Stimulated activated CD4-positive, alpha-beta T cell treated with anti-CD3 and anti-CD28 coated beads, Interleukin-1b, Interleukin-23, amount 100 ng/mL, for 1 hour (primary cell): ENCODE measurements at places on chromosomes 11 and 22.

DNA sequence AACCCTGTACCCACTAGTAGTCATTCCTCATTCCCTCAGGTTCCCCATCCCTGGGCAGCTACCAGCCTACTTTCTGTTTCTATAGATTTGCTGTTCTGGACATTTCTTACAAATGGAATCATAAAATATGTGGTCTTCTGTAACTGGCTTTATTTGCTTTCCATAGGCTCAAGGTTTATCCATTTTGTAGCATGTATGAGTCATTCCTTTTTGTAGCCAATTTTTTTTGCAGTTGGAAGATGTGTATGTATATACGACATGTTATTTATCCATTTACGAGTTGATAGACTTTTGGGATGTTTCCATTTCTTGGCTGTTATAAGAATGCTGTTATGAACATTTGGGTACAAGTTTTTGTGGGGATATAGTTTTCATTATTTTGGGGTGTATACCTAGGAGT lies 130.6 kb downstream of the WNT11 start:
- no peak for DNase-seq

DNA sequence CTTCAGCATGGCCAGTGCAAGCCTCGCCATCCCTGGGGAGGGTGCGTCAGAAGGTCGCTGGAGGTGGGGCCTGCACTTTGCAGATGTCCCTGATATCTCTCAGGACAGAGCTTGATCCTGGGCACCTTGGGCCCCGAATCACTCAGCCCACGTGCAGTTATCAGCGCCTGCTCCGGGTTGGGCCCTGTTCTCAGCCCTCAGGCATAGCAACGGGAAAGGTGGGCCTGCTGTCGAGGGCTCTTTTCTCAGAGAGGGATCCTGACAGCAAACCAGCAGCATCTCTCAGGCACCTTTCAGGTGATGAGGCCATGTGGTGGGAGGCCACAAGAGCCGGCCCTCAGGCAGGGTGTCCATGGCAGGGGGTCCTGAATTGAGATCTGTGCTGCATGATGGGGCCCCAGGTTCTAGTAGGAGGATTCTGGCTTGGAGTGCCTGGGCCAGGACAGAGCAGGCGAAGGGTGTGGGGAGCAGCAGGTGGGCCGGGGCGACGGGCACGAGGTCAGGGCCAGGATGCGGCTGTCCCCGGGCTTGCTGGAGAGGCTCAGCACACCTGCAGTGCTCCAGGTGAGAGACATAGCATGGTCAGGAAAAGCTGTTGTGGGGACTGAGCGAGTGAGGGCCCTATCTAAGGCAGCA lies 280.5 kb downstream of the TBC1D22A start:
- DNase-seq, result no peak

GRCh38 chr11:120117991-120118390 lies 19.9 kb downstream of the TRIM29 start:
- DNase-seq, result no peak

DNA sequence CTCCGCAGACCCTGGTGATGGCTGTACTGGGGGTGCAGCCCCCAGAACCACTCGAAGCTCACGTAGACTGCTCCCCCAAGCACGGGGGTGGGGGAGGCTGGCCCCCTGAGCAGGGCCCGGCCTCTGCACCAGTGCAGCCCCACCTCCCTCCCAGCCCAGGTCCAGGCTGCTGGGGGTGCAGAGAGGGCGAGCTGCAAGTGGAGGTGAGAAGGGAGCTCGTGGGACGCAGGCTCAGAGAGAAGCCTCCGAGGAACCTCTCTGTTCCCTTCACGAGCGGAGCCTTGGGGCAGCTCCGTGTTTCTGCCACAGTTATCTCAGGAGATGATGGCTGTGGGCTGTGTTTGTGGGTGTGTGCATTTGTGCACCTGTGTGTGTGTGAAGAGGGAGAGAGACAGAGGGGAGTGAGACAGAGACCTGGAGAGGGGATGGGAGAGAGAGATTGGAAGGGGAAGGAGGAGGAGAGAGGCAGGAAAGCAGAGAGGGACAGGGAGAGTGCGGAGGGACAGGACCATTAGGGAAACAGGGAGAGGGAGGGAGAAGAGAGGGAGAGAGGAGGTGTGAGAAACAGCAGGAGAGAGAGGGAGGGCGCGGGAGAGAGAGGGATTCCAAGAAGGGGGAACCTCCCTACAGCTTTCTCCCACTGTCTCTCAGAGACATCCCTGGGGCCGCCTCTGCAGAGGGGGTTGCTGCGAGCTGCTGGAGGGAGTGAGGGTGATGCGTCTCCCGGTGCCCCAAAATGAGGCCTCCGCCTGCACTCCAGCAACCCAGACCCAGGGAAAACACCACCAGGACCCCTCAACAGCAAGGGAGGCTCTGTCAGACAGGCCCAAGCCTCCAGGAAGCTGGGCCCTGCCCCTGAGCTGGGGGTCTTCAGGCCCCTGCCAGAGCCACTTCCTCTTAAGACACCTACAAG lies 1488.6 kb downstream of the BRD1 start:
- DNase-seq, result no peak
